Common myeloid progenitor, CD34-positive (primary cell): ENCODE measurements at places on chromosomes 16 and 17.

- DNase-seq: no peak
Observed at GRCh38 chr16:89898201-89898967, 20.3 kb upstream of the MC1R start.

- peak; percentile 80 for DNase-seq
Observed at GRCh38 chr16:17222871-17223401, 247.8 kb downstream of the XYLT1 start.

- DNase-seq: peak; percentile 23
Observed at GRCh38 chr17:15171167-15172047, 93.7 kb downstream of the PMP22 start.

- DNase-seq: peak; percentile 92
Observed at GRCh38 chr16:30377812-30378235, 3.2 kb downstream of the MYL11 start.

DNA sequence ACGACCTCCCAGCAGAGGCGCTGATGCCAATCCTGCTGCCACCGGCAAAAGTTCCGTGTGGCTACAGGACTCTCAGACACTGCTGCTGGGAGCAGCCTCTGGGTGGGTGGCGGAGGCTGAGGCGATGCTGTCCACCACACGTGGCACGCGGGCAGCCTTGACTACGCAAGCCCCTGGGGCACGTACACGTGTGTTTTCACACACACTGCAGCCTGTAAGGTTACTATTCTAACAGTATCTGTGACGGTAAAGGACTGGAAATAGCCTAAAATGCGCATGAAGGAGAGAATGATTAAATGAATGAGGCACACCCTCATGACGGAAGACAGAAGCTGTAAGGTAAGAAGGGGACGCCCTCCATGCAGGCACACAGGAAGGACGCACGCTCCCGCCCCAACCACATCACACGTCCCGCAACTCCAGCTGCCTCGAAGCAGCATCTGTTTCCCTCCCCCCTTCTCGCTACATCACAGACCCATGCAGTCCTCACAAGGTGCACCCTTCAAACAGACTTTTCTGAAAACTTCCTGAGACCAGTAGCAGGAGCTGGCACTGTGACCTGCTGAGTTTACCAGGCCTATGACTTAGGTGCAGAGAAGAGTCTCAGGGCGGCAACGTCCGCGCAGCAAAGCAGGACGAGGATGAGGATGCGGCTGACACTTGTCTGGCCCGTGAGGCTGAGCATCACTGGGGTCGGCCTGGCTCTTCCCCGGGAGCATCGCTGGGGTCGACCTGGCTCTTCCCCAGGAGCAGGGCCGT is 28.7 kb upstream of the FASN start:
- no peak for DNase-seq

DNA sequence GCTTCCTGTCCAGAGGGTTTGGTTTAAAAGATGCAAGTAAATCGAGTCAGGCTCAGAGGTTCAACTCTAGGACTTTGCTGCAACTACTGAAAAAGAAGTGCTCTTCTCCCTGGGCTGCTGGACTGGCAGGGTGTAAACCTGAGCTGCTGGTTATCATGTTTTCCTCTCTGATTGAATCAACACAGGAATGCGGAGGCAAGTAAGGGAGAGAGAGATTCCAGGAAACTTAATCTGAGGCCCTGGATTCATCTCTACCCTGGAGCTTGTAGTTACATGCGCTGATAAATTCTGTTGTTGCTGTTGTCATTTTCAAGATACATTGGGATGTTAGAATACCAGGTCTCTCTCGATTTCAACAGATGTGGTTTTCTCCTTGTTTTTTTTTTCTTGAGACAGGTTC is 8.2 kb upstream of the HS3ST3A1 start:
- no peak for DNase-seq

GRCh38 chr17:31746884-31747495 is 112.1 kb downstream of the COPRS start:
- no peak for DNase-seq

GRCh38 chr17:67420994-67421393 is 43.9 kb downstream of the PITPNC1 start:
- no peak for DNase-seq

- peak; percentile 89 for DNase-seq
Observed at GRCh38 chr17:72730077-72730476, 362.4 kb downstream of the SLC39A11 start.

GRCh38 chr16:17213025-17213424 is 257.7 kb downstream of the XYLT1 start:
- DNase-seq: no peak

GRCh38 chr16:12206098-12206748 is 229.7 kb downstream of the SNX29 start:
- DNase-seq: no peak

- DNase-seq: peak; percentile 32
Observed at GRCh38 chr17:41773731-41774193, 12.7 kb downstream of the JUP start.

GRCh38 chr17:62800585-62800984 is 7.5 kb downstream of the MARCHF10 start:
- peak; percentile 37 for DNase-seq

- DNase-seq: no peak
Observed at GRCh38 chr16:30139583-30140481, 16.8 kb upstream of the MAPK3 start.

- peak; percentile 19 for DNase-seq
Observed at GRCh38 chr16:73527187-73527586, 479.3 kb upstream of the ZFHX3 start.

GRCh38 chr16:15701975-15702970 is 52.2 kb downstream of the NDE1 start:
- DNase-seq: peak; percentile 50

DNA sequence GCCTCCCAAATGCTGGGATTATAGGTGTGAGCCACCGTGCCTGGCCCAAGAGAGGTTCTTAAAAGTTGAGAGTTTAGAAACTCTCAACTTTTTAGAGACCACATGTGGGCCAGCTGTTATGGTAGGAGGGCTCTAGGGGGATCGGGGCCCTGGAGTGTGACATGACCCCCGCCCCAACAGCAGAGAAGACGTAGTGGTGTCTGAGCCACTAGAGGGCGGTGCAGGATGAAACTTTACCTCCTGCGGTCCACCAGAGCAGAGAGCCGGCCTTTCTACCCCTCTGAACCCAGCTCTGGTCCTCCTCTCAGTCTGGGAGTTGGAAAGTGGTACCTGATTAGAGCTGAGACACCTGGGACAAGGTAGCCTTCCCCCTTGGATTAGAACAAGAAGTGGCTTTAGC is 7.4 kb downstream of the CDK5RAP3 start:
- DNase-seq: peak; percentile 79

- DNase-seq: no peak
Observed at GRCh38 chr17:45121055-45121454, 11.3 kb downstream of the PLCD3 start.

- DNase-seq: no peak
Observed at GRCh38 chr16:70715055-70715858, 29.4 kb upstream of the MTSS2 start.

- no peak for DNase-seq
Observed at GRCh38 chr17:39095309-39095686, 56.1 kb downstream of the PLXDC1 start.

- DNase-seq: no peak
Observed at GRCh38 chr17:20068445-20068844, 59.3 kb downstream of the SPECC1 start.

GRCh38 chr16:85992779-85993178 is 93.8 kb downstream of the IRF8 start:
- no peak for DNase-seq

GRCh38 chr16:58515871-58516767 is 802 bp downstream of the SETD6 start:
- no peak for DNase-seq

GRCh38 chr17:4066210-4066609 is 76.6 kb downstream of the ZZEF1 start:
- no peak for DNase-seq

DNA sequence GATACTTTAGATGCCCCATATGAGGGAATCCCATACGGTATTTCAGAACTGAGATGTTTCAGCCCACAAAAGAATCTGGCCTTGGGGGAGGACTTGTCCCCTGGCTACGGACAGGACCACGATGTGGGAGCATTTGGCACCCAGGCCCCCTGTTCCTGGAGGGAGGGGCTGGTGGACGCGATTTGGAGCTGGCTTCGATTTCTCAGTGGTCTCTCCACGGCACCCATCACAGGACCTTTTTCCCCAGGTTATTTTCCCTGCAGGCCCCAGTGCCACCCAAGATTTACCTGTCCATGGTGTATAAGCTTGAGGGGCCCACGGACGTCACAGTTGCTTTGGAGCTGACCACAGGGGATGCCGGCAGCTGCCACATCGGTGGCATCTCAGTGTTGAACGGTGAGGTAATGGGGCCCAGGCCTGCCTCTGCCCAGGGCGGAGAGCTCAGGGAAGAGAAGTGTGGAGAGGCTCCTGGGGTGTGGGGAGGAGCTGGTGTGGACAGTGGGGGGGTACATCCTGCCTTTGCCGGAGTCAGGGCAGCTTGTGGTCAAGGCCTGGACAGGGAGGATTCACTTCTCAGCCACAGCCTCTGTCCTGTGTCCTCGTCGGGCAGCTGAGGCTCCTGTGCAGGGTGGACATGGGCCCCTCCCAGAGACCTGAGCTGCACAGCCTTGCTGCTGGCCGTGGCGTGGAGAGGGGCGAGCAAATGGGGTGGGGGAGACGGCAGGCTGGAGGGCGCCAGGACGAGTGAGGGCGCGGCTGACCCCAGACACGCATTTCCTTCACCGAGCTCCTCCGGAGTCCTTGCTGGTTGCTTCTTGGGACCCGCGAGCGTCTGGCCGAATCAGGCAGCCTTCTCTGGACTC is 9.9 kb downstream of the ENGASE start:
- DNase-seq: no peak

GRCh38 chr17:41116297-41116696 is 1.9 kb downstream of the KRTAP4-11 start:
- peak; percentile 41 for DNase-seq

GRCh38 chr16:49564496-49565229 is 191.1 kb downstream of the C16orf78 start:
- no peak for DNase-seq

DNA sequence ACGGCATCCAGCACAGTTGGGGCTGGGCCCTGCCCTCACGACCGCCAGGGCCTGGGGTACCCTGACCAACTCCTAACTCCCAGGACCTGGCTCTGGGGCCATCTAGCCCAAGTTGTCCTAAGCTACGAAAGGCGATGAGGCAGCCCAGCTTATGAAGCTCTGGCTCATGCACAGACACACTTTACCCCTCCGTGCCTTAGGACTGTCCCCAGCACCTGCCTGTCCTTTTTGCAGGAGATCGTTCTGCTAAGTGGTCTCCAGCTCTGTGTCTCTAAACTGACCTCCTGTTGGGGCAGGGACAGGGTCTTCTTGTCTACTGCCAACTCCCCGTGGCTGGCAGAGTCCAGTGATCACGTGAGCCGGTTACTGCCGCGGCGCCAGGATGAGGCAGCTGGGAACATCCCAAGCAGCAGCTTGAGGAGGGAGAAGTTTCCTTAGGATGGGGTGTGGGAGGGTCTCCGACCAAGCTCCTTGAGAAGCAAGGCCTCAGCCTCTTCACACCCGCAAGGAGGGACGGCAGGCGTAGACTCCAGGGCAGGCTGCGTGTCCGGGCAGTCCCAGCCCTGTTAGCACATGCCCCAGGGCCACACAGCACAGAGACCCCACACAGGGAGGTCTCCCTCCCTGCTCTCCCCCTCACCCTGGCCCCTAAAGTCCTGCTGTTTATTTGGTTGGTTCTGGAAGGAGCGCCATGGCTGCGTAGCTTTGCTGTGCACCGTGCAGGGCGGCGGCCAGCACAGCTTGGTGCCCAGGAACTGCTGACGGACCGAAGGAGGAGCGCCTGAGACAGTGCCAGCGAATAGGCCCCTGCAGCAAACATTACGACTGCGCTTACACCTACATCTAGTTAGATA is 16.4 kb upstream of the METRNL start:
- no peak for DNase-seq

DNA sequence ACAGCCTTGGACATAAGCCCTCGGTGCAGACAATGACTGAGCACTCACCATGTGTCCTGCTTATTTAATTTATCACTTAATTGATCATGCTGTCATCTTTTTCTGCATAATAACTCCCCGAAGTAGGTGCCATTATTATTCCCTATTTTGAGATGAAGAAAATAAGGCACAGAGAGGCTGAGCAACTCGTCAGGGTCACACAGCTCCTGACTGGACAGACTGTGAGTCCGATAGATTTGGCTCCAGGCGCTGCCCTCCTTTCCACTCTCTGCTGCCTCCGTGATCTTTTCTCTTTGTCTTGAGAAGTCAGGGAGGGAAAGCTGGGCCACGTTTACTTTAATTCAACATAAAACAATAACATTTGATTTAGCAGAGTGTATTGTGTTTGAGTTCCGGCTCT is 19.0 kb upstream of the N4BP1 start:
- DNase-seq: no peak

GRCh38 chr16:18855196-18855595 is 53.8 kb upstream of the ARL6IP1 start:
- no peak for DNase-seq

GRCh38 chr17:36992701-36993100 is 43.9 kb downstream of the AATF start:
- DNase-seq: no peak

DNA sequence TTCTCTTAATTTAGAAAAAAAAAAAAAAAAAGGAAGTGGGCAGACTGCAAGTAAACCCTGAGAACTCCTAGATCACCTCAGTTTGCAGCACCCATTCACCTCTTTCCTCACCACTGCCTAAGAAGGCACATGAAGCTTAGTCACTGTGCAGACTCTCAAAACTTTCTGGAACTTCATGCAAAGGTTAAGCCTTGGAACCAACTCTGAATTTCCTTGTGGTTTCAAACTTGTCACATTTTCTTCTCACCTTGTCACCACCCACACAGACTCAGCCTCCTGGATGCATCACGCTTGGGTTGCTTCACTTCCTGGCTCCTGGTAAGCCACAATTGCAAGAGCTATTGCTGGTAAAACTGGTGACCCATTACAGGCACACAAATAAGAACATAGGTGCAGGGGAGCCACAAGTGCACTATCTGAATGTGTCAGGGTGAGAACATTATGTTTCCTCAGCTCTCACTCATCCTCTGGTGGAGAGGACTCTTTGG is 15.0 kb upstream of the CPD start:
- DNase-seq: peak; percentile 20

- no peak for DNase-seq
Observed at GRCh38 chr16:86070484-86070883, 171.5 kb downstream of the IRF8 start.

GRCh38 chr16:67883872-67884261 is 818 bp upstream of the NRN1L start:
- peak; percentile 50 for DNase-seq

GRCh38 chr17:50501054-50501453 is 7.2 kb upstream of the MYCBPAP start:
- peak; percentile 49 for DNase-seq

DNA sequence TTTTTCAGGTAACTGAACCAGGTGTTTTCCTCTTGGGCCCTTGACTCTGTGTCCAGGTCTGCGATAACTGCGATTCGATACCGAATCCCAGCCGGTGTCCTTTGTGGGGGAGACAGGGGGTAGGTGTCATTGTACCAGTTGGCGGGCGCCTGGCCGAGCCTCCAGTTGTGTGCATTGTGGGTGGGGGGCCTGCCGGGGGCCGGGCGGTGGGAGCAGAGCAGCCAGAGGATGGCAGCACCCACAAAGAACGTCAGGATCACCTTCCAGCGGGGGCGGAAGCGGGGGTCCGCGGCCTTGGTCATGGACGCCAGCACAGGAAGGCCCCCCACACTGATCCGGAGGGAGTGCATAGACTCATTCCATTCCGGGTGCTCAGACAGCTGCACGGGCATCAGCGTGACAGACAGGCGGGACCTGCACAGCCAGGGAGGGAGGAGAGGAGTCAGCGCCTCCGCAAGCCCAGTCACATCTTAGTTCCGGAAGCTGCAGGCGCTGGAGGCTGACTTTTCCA is 12.3 kb downstream of the CANT1 start:
- no peak for DNase-seq
